ENCODE measurements at places on chromosomes 5 and 9.

DNA sequence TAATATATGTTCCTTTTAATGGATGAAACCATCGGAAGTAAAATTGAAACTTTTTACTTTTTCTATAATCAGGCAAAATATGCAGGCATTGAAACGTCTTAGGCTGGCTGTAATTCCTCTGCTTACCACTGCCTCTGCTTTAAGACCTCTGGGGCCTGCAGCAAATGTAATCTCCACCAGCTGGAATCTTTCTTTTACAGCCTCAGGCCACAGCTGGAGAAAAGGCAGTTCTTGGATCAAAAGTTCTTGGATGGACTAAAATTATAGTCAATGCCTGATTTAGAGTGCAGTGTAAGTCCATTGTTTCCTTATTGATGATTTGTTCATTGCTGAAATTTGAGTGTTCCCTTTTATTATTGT is 396.7 kb downstream of the KCTD16 start:
- no peaks in the 10 kb centered on the region for H3K36me3 ChIP-seq
- no peak overlapping the region for H3K27ac ChIP-seq
- no peaks in the 10 kb centered on the region for H3K4me1 ChIP-seq
- DNase-seq, result no peak
- H3K27me3 ChIP-seq, result peaks cover 6% of the 10 kb centered on the region

DNA sequence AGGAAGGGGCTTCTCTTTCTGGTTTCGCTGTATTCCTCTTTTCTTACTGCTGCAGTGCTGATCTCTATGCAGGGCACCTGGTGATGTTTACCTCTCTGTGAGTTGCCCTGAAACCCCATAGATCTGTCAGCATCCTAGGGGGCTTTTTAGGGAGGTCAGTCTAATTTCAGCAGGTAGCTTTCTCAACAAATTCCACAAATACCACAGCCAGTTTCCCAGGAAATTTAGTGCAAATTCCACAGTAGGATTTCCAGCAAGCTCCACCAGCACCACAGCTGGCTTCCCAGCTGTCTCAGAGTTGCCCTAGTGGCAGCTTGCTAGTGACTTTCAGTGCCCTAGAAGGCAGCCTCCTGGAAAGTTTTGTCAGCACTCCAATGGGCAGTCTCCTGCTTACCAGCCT is 379.1 kb upstream of the SMC2 start:
- no peaks in the 10 kb centered on the region for H3K27me3 ChIP-seq
- no peak overlapping the region for H3K4me3 ChIP-seq
- H3K27ac ChIP-seq, result no peak overlapping the region
- no peaks in the 10 kb centered on the region for H3K4me1 ChIP-seq
- no peaks in the 10 kb centered on the region for H3K36me3 ChIP-seq
- DNase-seq, result no peak

DNA sequence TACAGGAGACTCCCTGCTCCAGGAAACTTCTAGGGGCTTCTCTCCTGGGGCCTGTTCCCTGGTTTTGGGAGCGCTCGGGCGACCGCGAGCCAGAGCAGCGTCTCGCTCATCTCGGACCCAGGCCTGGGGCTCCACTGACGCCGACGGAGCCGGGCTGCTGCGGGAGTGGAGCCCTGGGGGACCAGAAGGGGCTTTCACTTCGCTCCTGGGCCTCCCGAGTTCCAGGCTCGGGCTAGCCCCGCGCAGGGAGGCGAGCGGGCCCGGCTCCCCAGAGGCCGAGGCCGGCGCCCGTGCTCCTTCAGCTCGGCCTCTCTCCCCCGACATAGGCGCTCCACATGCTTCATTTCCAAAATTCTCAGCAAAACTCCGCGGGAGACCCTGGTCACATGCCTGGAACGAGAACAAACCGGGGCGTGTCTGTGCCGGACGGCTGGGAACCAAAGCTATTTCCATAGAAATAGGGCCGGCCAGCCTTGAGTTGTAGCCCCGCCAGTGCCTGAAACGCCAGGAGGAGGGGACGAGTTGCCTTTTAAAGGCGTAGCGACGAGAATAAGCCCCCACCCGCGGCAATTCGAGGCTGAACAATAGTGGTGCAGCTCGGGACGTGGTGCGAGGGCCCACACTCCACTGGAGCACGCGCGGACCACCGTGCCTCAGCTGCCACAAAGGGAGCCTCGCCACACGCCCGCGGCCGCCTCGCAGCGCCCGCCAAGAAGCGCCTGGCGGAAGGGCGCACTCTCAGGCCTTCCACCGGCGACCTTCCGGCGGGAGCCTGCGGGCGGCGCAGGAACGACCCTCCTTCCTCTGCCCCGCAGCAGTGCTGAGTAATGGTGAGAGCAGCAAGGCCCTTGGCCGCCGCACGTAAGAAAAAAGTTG is 1.1 kb upstream of the G3BP1 start:
- H3K27ac ChIP-seq, result peak overlapping the region; percentile 88
- H3K27me3 ChIP-seq, result no peaks in the 10 kb centered on the region
- peak overlapping the region; percentile 38 for H3K4me3 ChIP-seq
- peaks cover 9% of the 10 kb centered on the region for H3K4me1 ChIP-seq
- DNase-seq, result no peak

DNA sequence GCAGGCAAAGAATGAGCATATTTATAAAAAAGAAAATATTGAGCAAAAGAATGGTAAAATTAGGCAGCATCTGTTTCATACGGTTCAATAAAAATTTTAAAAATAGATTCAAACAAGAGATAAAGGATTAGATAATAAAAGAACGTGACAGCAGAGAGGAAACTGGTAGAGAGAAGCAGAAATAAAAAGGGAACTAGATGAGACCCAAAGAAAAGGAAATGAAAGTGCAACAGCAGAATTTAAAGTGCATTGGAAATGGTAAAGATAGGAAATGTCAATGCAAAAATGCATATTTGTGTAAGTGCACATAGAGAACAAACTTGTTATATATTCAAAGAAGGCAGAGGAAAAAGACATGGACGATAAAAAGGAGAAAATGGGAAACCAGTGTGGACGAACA is 70.2 kb downstream of the SUSD1 start:
- H3K27me3 ChIP-seq, result no peaks in the 10 kb centered on the region
- DNase-seq, result no peak
- H3K36me3 ChIP-seq, result no peaks in the 10 kb centered on the region
- peaks cover under 1% of the 10 kb centered on the region for H3K4me1 ChIP-seq
- no peak overlapping the region for H3K27ac ChIP-seq

- peak overlapping the region; percentile 36 for H3K27ac ChIP-seq
- H3K4me1 ChIP-seq, result peaks cover 19% of the 10 kb centered on the region
- H3K36me3 ChIP-seq, result no peaks in the 10 kb centered on the region
- no peak for DNase-seq
- H3K27me3 ChIP-seq, result no peaks in the 10 kb centered on the region
- no peak overlapping the region for H3K4me3 ChIP-seq
Observed at GRCh38 chr5:74651710-74652109, 11.2 kb upstream of the ENC1 start.

DNA sequence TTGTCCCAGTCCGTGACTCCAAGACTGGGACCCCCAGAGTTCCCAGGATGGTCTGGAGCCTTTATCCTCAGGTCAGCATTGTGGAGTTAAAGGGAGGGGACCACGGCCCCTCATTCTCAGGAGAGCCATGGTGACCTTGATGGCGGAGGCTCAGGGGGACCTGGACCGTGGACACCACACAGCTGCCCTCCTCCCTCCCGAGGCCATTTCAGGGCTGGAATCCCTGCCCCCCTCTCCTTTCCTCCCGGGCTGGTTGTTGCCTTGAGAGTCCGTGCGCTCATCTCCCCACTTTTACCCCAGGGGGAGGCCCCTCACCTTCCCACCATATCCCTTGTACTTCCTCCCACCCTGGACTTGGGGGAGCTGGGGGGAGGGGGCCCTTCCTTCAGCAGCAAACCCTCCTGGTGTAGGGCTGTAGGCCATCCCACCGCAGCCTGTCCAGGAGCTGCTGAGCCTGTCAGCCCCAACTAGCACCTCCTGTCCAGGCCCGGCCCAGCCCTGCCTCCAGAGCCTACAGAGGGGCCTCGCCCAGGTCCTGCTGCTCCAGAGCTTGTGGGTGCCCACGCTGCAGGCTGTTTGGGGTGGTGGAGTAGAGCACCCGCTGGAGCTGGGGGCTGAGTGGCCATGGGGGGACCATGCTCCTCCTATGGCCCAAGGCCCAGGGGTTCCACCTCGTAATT is 14.3 kb upstream of the AJM1 start:
- no peak overlapping the region for H3K27ac ChIP-seq
- DNase-seq, result no peak
- peaks cover 42% of the 10 kb centered on the region for H3K36me3 ChIP-seq
- no peak overlapping the region for H3K4me3 ChIP-seq
- no peaks in the 10 kb centered on the region for H3K4me1 ChIP-seq

DNA sequence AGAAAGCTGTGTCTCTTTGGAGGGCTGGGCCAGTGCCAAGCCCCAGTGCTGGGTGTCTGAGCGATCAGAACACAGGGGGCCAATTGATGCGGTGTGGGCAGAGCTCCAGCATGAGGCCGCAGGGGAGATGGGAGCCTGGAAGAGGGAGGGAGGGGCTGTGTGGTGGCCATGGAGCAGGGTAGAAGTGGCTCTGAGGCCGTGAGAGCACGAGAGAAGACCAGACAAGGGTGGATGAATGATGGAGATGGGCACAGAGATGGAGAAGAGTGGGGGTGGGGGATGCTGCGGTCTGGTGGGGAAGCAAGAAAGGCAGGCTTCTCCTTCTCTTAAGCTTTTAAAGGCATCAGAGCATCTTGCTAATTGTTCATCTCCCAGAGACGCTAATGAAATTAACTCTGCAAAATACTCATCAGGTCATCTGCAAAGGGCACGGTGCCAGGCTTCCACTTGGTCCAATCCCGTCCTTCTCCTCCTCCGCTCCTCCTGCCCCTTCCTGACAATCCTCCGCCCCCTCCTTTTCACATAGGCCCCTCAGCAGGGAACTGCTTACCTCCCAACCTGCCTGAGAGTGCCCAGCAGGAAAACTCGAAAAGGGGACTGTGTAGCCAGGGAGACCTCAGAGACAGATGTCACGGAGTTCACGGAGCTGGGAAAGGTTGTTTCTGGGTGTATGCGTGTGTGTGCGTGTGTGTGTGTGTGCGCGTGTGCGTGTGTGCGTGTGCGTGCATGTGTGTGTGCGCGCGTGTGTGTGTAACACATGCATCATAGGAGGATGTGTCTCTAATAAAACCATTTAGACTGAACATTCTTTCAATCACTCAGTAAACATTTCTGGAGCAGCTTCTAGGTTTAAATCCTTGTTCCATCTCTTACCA is 7.1 kb upstream of the UNC5A start:
- H3K27me3 ChIP-seq, result peaks cover 35% of the 10 kb centered on the region
- DNase-seq, result no peak
- H3K4me3 ChIP-seq, result no peak overlapping the region
- no peaks in the 10 kb centered on the region for H3K4me1 ChIP-seq
- H3K27ac ChIP-seq, result no peak overlapping the region

- H3K27ac ChIP-seq, result peak overlapping the region; percentile 87
- no peaks in the 10 kb centered on the region for H3K27me3 ChIP-seq
- H3K4me3 ChIP-seq, result no peak overlapping the region
- DNase-seq, result no peak
Observed at GRCh38 chr5:149895416-149896345, 48.9 kb downstream of the PDE6A start.

- DNase-seq, result no peak
- H3K4me3 ChIP-seq, result no peak overlapping the region
- no peaks in the 10 kb centered on the region for H3K27me3 ChIP-seq
- H3K36me3 ChIP-seq, result no peaks in the 10 kb centered on the region
- peaks cover 11% of the 10 kb centered on the region for H3K4me1 ChIP-seq
- H3K27ac ChIP-seq, result no peak overlapping the region
Observed at GRCh38 chr5:59274106-59274636, 619.4 kb downstream of the PDE4D start.

- H3K4me3 ChIP-seq, result no peak overlapping the region
- H3K27ac ChIP-seq, result no peak overlapping the region
- no peaks in the 10 kb centered on the region for H3K27me3 ChIP-seq
- no peaks in the 10 kb centered on the region for H3K4me1 ChIP-seq
Observed at GRCh38 chr5:88419931-88420330, 151.3 kb upstream of the TMEM161B start.

GRCh38 chr9:126532951-126533925 is 80.5 kb upstream of the LMX1B start:
- no peaks in the 10 kb centered on the region for H3K27me3 ChIP-seq
- H3K36me3 ChIP-seq, result no peaks in the 10 kb centered on the region
- DNase-seq, result no peak
- no peaks in the 10 kb centered on the region for H3K4me1 ChIP-seq
- H3K27ac ChIP-seq, result no peak overlapping the region

GRCh38 chr9:33950371-33950770 is 98.3 kb downstream of the UBAP2 start:
- peaks cover 76% of the 10 kb centered on the region for H3K36me3 ChIP-seq
- no peak overlapping the region for H3K27ac ChIP-seq
- DNase-seq, result no peak
- H3K4me3 ChIP-seq, result no peak overlapping the region
- H3K27me3 ChIP-seq, result no peaks in the 10 kb centered on the region
- peaks cover 15% of the 10 kb centered on the region for H3K4me1 ChIP-seq

Data from RWPE2 (cell line).